ENCODE measurements at places on chromosomes 2 and 18.
A peak's percentile ranks its signal among the peaks of the same experiment; 100 is the strongest.

DNA sequence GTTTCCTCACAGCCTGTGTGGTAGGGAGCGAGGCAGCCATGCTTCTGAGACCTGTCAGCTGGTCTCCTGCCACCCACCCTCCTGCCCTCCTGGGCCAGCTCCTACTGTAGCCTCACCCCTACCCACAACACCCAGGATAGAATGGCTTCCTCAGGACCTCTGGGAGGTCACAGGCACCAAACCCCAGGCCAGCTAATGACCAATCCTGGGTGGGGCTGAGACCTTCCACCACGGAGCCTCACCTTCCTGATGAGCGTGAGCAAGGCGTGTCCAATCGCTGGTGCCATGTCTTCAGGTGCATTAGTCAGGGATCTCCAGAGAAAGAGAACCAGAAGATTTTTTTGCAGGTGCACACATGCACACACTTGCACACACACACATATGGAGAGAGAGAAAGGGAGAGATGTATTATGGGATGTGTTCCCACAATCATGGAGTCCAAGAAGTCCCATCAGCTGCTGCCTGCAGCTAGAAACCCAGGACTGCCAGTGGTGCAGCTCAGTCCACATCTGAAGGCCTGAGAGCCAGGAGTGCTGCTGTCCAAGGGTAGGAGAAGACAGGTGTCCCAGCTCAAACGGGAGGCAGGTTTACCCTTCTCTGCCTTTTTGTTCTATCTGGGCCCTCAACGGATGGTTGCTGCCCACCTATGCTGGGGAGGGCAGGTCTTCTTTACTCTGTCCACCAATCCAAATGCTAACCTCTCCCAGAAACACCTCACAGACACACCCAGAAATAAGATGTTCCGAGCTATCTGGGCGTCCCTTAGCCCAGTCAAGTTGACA, 70.4 kb upstream of the HDAC4 start:
- DNase-seq, result no peak

- DNase-seq, result no peak
Measured at GRCh38 chr18:53411511-53411910, 813.0 kb downstream of the MBD2 start.

DNA sequence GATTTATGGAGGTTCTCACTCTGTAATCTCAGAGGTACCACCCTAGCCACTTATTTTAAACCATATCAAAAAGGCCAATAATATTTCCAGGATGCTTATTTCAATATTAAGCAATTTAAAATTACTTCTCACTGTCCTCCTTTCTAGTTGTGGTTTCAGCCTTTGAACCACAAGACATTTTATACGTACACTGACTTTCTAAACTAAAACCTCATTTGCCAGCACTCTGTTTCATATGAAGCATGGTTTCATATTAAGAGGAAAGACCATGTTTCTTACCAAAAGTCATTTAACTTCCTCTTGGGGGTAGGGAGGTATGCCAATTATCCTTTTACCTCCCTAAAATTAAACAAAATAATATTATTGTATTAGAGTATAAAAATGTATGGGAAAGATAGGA, 399.8 kb downstream of the CDH7 start:
- DNase-seq, result no peak

- DNase-seq, result no peak
Measured at GRCh38 chr2:228673876-228674554, 492.5 kb upstream of the SPHKAP start.

DNA sequence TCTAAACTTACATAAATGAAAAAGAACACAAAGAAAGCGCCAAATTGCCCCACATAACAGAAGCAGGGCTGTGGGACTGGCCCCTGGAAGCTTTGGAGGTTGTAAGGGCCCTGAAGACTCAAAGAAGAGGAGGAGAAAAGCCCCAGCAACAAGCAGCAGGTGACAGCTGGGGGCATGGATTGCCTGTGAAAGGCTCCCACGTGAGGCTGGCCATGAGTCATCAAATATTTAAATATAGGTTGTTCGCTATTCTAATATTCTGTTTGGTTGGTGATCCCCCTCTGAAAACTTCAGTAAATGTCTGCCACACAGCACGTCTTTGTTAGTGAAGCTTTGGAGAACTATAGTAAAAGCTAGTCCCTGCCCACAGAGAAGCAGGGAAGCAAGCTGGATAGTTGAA, 132.4 kb downstream of the MREG start:
- no peak for DNase-seq

GRCh38 chr18:9444549-9444948, 30.8 kb upstream of the RALBP1 start:
- no peak for DNase-seq

DNA sequence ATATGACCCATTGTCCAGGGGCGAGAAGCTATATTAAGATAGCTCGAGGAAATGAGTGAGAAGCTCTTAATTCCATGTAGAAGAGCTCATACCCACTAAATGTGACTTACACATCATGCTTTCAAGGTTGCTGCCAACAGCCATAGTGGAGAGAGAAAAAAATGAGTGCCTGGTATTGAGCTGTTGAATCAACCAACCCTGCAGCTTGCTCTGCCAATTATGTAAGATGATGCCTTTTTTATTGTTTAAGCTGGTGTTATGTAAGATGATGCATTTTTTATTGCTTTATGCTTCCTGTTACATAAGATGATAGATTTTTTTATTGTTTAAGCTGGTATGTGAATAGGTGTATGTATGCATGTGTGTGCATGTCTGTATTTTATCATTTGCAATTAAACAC, 228.2 kb downstream of the CCDC178 start:
- no peak for DNase-seq

DNA sequence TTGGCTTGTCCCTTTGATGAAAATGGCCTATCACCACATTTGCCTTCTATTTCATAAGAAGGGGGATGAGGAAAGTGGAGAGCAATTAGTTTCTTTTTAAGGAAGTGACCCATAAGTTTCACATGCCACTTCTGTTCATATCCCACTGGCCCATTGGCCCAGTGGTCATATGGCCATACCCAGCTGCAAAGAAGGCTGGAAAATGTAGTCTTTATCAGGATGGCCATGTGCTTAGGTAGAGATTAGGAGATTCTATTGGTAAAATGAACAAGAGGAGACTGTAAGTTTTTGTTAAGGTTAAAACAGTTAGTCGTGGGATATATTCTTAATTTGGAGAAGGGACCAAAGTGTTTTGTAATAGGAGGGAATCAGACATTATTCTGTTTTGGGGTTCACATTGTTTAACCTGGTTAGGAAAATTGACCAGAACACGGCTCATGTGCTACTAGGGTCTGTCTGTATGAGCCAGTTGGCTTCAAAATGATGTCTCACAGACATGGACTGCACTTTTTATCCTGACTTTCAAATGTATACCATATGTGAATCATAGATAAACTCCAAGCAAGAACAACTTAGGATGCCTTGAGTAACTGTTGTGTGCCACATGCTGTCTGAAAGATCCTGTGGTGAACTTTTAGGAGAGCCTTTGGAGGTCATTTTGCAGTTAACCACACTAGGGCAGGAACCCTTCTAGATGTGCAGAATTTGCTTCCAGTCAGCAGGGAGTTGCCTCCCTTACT, 17.3 kb downstream of the PLCL1 start:
- no peak for DNase-seq

DNA sequence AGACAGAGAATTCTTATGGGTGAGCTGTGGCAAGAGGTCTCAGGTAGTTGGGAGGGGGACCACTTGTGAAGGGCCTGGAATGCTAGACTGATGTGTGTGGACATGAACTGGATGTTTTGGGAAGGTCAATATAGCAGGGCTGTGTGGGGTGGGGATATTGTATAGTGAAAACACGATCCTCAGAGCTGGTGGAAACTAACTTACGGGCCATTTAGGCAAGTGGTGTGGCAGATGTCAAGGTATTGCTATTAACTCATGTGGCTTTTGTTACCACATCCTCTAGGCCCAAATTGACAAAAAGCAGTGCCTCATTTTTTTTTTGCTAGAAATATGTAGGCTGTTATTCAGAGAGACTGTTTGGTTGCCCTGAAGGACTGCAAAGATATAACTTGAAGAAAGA, 8.0 kb upstream of the GALNT1 start:
- no peak for DNase-seq

- no peak for DNase-seq
Measured at GRCh38 chr2:1800716-1801388, 56.5 kb upstream of the PXDN start.

GRCh38 chr2:85405201-85406059, 4.7 kb downstream of the CAPG start:
- DNase-seq, result no peak

DNA sequence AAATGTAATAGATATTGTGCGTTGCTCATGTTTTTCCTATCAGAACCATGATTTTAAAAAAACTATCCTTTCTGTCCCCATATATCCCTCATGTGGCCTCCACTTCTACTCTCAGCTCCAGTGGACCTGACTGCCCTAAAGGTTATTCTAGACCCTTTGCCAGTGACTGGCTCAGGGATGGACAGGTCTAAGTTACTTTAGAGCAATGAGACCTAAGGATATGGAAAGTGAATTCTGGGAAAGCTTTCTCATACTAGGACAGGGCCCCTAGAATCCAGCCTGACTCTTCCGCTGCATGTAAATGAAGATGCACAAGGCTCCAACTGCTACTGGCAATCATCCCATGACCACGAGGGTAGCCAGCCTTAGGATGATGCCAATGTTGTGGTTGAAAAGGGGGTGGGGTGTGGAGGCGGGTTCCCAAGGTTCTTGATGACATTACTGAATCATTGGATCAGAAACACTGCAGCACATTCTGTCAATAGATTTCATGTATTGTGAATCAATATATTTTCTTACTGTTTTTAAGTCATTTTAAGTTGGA, 21.3 kb downstream of the C2orf69 start:
- DNase-seq, result no peak

- peak; percentile 63 for DNase-seq
Measured at GRCh38 chr2:95076705-95077529, 44.7 kb downstream of the MRPS5 start.

DNA sequence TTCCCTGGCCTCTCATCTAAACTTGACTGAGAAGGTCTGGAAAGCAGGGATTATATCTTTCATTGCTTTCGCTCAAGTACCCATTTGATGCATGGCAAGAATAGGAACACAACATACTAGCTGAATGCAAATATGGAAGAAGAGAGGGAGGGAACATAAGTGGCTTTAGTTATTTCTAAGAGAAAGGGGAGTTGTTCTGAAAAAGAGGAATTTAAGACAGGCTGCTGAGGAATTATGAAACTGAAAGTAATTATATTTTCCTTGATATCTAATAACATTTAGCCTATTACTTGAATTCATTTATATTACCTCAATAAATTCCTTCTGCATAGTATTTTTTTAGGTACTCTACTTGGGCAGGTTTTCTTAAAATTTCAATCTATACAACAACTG, 105.8 kb upstream of the TTN start:
- DNase-seq, result no peak

DNA sequence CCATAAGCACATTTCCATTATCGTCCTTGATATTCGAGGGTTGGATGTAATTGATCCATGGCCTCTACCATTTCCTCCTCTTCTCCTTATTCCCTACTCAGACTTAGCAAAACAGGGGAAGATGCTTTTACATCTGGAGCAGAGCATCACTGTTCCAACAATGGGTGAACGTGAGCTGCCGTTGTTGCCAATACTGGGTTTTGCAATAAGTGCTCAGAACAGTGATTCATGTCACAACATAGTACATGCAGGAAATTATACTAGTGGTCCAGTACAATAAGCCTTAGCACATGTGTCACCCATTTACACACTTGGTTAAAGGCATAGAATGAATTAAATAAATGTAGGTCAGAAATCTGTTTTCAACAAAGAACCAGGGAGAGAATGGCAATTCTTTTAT, 112.4 kb downstream of the DCC start:
- no peak for DNase-seq

- no peak for DNase-seq
Measured at GRCh38 chr18:21599585-21600525, 649 bp downstream of the ESCO1 start.

- no peak for DNase-seq
Measured at GRCh38 chr2:42049221-42050009, 1.6 kb downstream of the PKDCC start.

GRCh38 chr2:158034198-158034866, 67.3 kb upstream of the UPP2 start:
- no peak for DNase-seq

DNA sequence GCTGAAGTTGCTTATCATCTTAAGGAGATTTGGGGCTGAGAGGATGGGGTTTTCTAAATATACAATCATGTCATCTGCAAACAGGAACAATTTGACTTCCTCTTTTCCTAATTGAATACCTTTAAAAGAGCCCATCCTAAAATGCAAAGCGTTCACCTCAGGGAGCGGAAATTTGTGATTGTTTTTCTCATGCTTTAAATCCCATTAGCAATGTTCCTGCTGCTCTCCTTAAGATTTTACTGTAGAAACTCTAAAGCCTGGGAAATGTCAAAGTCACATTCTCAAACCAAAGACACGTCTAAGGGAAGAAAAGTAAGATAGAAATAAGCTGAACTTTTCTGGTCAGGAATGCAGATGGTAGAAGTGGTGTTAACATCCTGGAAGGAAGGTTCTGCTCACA, 285.8 kb upstream of the MAP2 start:
- no peak for DNase-seq

GRCh38 chr18:72830109-72830508, 37.7 kb downstream of the NETO1 start:
- no peak for DNase-seq

DNA sequence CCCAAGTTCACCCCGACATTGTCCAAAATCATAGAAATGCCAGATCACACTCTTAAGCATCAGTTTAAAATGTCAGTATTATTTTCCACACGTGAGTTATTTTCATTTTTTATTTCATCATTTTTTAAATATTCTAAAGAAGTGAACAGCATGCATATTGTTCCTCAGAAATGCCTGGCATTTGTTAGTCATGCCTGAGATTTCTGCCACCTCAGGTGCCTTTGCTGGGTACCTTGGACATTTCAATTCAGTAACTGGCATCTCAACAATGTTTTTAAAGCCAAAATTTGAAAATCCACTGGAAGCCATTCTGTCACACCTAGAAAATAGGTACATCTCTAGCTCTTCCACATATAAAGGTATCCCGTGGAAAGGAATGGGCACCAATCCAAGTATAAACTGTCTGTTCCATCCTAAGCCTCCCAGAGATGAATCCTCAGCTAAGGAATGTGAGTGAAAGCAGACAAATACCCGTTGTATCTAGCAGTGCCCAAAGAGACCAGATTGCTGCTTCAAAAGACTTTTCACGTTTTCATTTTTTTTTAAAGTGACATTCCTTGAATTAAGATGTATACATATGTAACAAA, 159.8 kb downstream of the ZNF385B start:
- DNase-seq, result no peak

DNA sequence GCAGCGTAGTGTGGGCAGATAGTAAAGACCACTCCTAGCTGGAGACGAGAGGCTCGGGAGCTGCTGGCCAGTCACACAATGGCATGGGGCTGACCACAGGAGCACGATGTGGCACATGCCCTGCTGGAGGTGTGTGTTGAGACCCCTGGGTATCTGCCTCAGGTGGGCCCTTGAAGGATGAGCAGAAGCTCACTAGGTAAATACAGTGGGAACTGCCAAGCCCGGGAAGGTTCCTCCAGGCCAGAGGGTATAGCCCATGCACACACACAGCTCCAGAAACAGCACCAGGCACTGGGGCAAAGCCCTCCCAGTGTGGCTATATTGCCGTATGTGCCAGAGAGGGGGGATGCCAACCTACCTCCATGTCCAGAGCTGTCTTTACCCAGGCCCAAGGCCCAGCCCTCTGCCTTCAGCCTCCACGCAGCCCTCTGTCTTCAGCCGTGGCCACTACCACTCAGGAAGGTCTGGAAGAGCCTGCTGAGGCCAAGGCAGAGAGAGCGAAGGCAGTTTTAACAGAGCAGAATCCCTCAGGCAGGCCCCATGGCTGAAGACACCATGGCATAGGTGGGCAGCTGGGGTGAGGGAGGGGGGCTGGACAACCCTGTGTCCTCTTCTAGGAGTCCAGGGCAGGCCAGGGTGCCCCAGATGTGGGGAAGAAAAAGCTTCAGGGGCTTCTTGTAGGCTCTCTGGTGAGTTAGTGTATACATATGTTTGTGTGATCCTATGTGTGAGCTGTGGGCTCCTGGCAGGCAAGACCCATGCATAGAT, 7.0 kb upstream of the ARID5A start:
- peak; percentile 15 for DNase-seq
